ENCODE measurements at places on chromosomes 5 and 9.

DNA sequence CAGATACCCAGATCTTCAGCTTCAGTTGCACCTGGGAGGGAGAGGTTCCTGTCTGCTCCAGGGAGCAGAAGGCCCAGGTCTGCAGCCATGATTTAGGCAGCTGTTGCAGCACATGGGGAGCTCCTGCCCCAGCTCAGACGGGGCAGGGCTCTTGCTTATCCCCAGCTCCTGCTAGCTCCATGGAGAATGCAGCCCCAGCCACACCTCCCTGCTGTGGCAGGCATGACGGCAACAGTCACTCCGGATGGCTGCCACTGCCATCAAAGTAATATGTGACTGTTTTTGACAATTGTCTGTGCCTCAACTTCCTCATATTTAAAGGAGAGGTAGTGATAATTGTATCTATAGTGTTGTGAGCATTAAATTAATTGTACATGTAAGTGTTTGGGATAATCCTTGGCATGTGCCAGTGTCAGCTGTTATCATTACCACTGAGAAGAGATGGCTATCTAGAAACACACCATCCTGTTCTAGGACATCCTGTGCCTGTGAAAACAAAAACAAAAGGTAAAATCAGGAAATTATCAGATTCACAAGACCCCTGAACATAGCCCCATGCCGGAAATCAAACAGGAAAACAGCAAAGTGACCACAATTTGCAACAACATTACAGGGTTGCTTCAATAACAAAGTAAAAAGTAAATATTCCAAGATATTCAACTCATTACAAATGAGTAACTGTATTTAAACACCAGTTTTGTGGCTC, 1048.8 kb upstream of the ACO1 start:
- DNase-seq, result no peak

GRCh38 chr5:142821733-142822487, 51.7 kb downstream of the ARHGAP26 start:
- DNase-seq, result no peak

- no peak for DNase-seq
These were observed 55.9 kb upstream of the C5orf58 start for GRCh38 chr5:170176916-170177315.

DNA sequence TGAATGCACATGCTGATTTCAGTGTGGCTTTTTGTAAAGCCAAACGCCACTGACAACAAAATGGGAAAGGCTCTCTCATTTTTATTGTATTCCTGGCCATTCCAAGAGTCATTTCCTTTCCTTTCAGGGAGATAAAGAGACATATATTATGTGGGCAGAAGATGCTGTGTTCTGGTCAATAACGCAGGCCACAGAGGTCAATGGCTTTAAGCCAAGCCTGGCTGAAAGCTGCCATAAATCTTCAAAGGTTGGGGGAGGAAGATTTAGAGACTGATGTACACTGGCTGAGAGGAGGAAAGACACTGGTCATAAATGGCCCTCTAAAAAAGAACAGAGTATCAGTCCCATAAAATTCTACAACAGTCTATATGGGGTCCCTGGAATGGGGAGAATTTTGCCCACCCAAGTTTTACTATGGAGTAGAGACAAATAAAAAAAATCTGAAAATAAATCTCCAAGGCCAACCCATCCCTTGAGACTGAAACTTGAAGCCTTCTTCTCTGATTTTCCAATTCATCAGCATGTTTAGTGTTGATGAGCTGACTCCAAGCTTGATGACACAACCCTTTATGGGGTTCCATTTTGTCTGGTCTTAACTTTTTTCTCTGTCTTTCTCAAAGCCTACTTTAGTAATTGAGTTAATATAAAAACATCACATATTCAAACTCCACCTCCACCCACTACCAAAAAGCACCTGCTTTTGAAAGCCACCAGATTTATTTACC, 152.1 kb upstream of the SLC24A2 start:
- no peak for DNase-seq

DNA sequence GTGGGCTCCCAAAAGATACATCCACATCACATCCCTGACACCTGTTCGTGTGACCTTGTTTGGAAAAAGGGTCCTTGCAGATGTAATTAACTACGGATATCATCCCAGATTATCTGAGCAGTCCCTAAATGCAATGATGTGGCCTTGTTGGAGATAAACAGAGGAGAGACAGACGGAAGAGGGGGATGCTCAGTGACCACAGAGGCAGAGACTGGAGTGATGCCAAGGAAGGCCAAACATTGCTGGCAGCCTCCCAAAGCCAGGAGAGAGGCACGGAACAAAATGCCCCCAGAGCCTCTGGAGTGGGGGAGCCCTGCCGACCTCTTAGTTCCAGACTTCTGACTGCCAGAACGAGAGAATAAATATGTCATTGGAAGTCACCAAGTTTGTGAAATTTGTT, 15.0 kb upstream of the VAV2 start:
- no peak for DNase-seq

GRCh38 chr9:101117161-101117560, 88.6 kb downstream of the PLPPR1 start:
- no peak for DNase-seq

- DNase-seq, result no peak
These were observed 131.8 kb downstream of the ROR2 start for GRCh38 chr9:91818225-91818585.

GRCh38 chr9:22838266-22838665, 391.6 kb downstream of the DMRTA1 start:
- no peak for DNase-seq
